Hematopoietic multipotent progenitor cell treated with erythropoietin and hydrocortisone succinate and interleukin-3 and kit ligand, for 8 days (in vitro differentiated cells): ENCODE measurements at places on chromosomes 6 and 20.

- no peak for DNase-seq
Measured at GRCh38 chr6:100160930-100161329, 166.9 kb upstream of the MCHR2 start.

- DNase-seq: no peak
Measured at GRCh38 chr20:50260479-50261221, 70.0 kb downstream of the CEBPB start.

DNA sequence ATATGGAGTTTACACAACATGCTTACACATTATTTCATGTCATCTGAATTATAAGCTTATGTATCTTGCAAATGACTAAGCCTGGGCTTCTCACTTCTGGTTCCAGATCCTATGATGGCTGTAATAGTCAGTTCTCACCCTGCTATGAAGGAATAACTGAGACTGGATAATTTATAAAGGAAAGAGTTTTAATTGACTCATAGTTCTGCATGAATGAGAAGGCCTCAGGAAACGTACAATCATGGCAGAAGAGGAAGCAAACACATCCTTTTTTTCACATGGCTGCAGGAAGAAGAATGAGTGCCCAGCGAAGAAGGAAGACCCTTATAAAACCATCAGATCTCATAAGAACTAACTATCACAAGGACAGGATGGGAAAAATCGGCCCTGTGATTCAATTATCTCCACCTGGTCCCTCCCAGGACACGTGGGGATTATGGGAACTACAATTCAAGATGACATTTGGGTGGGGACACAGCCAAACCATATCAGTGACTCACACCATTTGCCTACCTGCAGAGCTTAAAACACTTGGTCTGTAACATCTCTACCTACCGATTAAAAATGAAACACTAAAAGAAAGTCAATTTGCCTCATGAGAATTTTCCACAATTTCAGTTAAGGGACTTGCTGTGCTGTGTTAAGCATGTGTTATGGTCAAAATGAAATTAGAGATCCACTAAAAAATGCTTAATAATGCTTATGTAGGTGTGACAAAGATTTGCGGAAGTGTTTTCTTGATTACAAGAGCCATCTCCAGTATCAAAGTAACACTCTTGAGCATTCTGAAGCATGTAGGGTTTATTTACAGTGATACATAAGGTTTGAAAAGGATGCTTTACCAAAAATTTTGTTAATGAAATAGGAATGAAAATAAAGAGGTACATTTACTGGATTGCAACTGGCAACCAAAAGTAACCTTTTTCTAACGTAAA lies 2.2 kb upstream of the RWDD1 start:
- DNase-seq: no peak

DNA sequence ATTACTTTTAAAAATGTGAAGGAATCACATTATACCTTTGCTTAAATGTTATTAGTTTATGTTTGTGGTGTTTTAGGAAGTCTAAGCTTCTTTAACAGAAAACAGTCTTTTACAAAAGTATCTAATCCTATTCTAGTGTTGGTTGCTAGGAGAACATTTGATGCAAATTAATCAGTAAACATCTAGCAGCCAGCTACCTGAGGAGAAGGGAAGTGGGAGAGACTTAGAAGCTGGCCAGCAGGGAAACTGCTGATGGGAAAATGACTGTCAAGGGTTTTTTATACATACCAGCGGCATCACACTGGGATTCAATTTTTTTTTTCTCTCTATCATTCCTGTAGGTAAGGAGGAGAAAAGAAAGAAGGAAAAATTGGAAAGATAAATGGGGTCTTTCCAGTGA lies 686.0 kb upstream of the MMS22L start:
- no peak for DNase-seq

- no peak for DNase-seq
Measured at GRCh38 chr6:122790423-122791309, 1.6 kb downstream of the SMPDL3A start.

DNA sequence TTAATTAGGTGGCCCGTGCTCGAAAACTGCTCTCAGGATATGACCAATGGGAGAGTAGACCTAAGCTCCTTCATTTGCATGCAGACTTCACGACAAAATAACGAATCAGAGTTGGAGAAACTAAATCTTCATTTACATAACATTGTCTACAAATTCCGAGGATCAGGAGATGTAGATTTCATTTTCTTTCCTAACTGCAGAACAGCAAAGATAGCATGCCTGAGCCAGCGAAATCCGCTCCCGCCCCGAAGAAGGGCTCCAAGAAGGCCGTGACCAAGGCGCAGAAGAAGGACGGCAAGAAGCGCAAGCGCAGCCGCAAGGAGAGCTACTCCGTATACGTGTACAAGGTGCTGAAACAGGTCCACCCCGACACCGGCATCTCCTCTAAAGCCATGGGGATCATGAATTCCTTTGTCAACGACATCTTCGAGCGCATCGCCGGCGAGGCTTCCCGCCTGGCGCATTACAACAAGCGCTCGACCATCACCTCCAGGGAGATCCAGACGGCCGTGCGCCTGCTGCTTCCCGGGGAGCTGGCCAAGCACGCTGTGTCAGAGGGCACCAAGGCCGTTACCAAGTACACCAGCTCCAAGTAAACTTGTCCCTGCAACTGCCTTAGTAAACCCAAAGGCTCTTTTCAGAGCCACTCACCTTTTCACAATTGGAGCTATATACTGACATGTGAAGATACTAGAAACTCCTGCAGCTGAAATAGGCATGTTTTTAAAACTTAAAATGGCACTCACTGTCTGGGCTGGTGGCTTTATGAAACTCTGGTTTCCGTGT lies 96.5 kb downstream of the HFE start:
- peak; percentile 98 for DNase-seq

- DNase-seq: no peak
Measured at GRCh38 chr6:168122521-168122920, 43.5 kb upstream of the FRMD1 start.

- no peak for DNase-seq
Measured at GRCh38 chr6:97097068-97098047, 172.8 kb downstream of the KLHL32 start.

- peak; percentile 80 for DNase-seq
Measured at GRCh38 chr20:2946988-2947961, 74.0 kb downstream of the PTPRA start.

GRCh38 chr6:88712243-88712936 lies 251.0 kb downstream of the RNGTT start:
- no peak for DNase-seq

- DNase-seq: no peak
Measured at GRCh38 chr20:58636983-58637421, 14.1 kb upstream of the STX16 start.

GRCh38 chr6:42335896-42336295 lies 115.8 kb downstream of the TRERF1 start:
- DNase-seq: no peak

DNA sequence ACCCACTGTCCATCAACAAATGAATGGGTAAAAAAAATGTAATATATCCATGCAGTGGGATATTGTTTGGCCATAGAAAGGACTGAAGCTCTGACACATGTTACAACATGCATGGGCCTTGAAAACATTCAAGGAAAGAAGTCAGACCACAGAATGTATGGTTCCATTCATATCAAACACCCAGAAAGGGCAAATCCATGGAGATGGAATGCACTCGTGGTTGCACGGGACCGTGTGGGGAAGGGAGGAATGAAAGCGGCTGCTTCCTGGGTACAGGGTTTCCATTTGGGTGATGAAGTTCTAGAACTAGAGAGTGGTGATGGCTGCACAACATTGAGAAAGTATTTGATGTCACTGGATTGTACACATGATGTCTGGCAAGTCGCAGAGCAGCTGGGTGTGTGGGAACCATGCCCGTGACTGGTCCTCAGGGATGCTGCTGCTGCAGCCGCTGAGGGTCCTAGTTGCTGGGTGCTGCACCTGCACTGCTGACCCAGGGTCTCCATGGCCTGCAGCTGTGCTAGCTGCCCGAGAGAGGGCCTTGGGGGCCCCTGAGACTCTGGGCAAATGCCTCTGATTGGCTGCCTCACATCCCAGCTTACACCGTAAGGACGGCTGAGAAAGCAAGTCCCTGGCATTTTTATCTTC lies 220.3 kb downstream of the NRN1 start:
- DNase-seq: no peak

- no peak for DNase-seq
Measured at GRCh38 chr20:19992996-19993908, 23.9 kb upstream of the NAA20 start.

GRCh38 chr6:168309183-168309582 lies 10.4 kb downstream of the DACT2 start:
- DNase-seq: no peak

GRCh38 chr20:46568570-46569129 lies 18.2 kb upstream of the OCSTAMP start:
- peak; percentile 89 for DNase-seq

DNA sequence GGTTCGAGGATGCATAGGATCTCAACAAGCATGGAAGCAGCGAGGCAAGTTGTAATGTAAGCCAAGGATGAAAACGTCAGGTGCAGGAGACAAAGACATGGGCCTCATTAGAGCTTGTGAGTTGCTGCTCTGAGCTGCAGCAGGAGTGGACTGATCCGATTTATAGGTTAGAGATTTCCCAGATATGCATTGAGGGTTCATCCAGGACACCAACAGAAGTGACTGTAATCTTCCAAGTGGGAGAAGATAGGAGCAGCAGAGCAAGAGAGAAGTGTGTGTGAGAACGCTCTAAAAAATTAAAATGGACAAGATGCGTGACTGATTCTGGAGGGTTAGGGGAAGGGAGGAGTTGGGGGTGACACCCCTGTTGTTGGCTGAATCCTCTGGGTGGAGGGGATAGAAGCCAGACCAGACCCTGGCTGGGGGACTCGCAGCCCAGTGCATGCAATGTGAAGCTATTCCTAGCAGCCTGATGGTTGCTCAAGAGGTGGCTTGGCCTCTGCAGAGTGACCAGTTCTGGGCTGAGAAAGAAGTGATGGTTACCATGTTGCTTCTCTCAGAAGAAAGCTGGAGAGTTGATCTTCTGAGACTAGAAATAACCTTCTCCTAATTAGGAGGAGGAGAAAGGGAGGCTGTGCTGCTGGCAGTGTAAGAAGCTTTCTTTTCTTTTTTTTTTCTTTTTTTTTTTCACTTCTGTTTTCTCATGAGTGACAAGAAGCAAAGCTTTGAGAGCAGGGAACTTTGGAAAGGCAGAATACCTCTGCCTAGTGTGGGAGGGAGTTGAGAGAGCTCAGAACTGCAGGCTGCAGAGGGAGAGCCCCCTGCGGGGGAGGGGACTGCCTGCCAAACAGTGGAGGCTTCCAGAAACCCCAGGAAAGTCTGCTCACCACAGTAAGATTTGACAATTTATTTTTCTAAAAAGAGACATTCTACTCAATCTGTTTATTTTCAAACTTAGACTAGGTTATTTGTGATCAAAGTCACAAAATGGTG lies 116.9 kb downstream of the SLX4IP start:
- no peak for DNase-seq

GRCh38 chr6:16741112-16742016 lies 19.9 kb downstream of the ATXN1 start:
- DNase-seq: peak; percentile 63

GRCh38 chr20:24448170-24448569 lies 21.3 kb upstream of the SYNDIG1 start:
- DNase-seq: no peak

DNA sequence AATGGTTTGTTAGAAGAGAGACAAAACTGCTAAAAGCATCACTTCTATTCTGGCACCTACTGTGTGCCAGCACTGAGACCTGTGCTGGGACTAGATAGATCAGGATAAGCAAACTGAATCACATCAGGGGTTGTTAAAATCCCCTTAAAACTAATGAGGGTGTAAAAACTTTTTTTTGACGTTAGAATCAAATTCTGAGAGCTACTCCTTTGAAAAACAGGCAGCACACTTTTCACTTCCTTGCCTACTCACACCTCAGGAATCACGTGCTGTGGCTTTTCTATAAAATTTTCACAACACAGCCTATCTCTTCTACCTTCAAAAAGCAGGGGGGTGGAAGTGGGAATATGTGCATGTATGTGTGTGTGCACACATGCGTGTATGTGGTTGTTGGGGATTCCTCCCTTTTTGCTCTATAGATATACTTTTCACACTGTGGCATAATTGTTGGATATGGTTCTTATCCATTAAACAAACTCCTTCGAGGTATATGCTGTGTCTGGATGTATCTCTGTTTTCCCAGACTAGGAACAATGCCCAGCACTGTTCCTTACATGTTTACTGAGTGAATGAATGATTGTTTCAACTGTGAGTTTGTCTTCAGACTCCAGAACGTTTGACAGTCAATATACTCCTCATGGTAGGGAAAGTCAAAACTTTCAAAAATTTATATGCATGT lies 105.4 kb downstream of the FYN start:
- DNase-seq: no peak

DNA sequence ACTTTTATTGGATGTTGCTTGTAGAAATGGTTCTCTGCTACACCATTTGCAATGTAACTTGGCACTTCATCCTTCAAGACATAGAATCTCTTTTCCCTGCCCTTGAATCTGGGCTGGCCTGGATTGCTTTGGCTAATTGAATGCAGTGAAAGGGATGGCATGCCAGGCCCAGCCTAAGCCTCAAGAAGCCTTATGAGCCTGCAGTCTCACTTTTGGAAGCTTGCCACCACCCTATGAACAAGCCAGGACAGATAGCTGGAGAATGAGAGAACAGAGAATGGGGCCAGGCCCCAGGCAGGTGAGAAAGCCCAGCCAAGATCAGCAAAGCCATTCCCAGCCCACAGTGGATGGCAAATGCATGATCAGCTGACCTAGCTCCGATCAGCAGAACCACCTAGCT lies 350.7 kb upstream of the RNF24 start:
- DNase-seq: peak; percentile 4

DNA sequence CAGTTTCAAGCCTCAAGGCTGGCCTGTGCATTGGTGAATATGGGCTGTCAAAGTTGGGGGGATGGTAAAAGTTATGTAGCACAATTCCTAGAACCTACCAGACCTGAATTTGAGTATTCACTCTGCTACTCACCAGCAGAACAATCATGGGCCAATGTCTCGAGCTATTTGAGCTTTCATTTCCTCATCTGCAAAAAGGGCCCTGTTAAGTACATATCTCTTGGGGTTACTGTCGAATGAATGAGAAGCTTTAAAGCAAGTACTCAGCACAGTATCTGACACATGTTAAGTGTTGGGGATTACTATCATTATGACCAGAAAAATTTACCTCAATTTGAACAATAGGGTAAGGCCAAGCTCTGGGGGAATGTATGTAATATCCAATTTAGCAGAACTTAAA lies 13.5 kb upstream of the ENPP4 start:
- no peak for DNase-seq

GRCh38 chr6:36713846-36714245 lies 16.2 kb downstream of the RAB44 start:
- no peak for DNase-seq
